ENCODE measurements at places on chromosomes 1 and 21. TPM values are rescaled to one million over a fixed set of nuclear protein-coding genes. Genes with fewer than 3 reads are reported as not detected.

The EVA1C gene
- total RNA-seq: 13.1 TPM

The C4BPA gene
- total RNA-seq: not detected

The XPR1 gene
- 16.4 TPM for total RNA-seq

The SH3GLB1 gene
- 57.0 TPM for total RNA-seq

The CD247 gene
- total RNA-seq: 217 TPM

The EXTL1 gene
- not detected for total RNA-seq

The LCE1D gene
- total RNA-seq: not detected

The OR2T29 gene
- not detected for total RNA-seq

The S100A7 gene
- total RNA-seq: not detected

The GJA8 gene
- total RNA-seq: not detected

The CD48 gene
- 151 TPM for total RNA-seq

The SLAMF6 gene
- total RNA-seq: 28.6 TPM

The ADGRB2 gene
- 4.5 TPM for total RNA-seq

The AMY1B gene
- not detected for total RNA-seq

The C1QTNF12 gene
- total RNA-seq: 7.5 TPM

The LCE2A gene
- total RNA-seq: not detected

The CLIC6 gene
- total RNA-seq: 0.11 TPM

The UBASH3A gene
- total RNA-seq: 28.3 TPM

The WNT2B gene
- 0.48 TPM for total RNA-seq

The SPRR4 gene
- not detected for total RNA-seq

The AKR7A3 gene
- 1.6 TPM for total RNA-seq

The LINGO4 gene
- 4.0 TPM for total RNA-seq

The ARHGEF16 gene
- not detected for total RNA-seq

The MPZ gene
- 12.1 TPM for total RNA-seq

The AMY1A gene
- total RNA-seq: not detected

The LMOD1 gene
- total RNA-seq: not detected

The GCSAML gene
- 1.1 TPM for total RNA-seq

The SPRR1A gene
- not detected for total RNA-seq

The SPRR2B gene
- total RNA-seq: not detected

The OR10R2 gene
- not detected for total RNA-seq

The GNB1 gene
- total RNA-seq: 410 TPM

The OR2L3 gene
- total RNA-seq: not detected

The CYP4A11 gene
- not detected for total RNA-seq

The CR2 gene
- 0.42 TPM for total RNA-seq

The DDR2 gene
- 0.34 TPM for total RNA-seq

The MYOG gene
- not detected for total RNA-seq

The CCDC185 gene
- total RNA-seq: not detected

The REN gene
- total RNA-seq: not detected

The CSF3R gene
- 0.90 TPM for total RNA-seq

The ATXN7L2 gene
- 14.5 TPM for total RNA-seq

The DENND1B gene
- total RNA-seq: 17.1 TPM

The HHAT gene
- total RNA-seq: 1.3 TPM

The OR2L5 gene
- not detected for total RNA-seq

The FCRL3 gene
- 0.41 TPM for total RNA-seq

The EPHA10 gene
- 1.7 TPM for total RNA-seq

The GSTM5 gene
- total RNA-seq: not detected
